ENCODE measurements at places on chromosomes 1 and 21. TPM values are rescaled to one million over a fixed set of nuclear protein-coding genes. Genes with fewer than 3 reads are reported as not detected.

Gene ADAMTS5
- total RNA-seq = 1.4 TPM

Gene FABP3
- total RNA-seq = 1.3 TPM

Gene ADORA3
- not detected for total RNA-seq

Gene SELP
- 0.13 TPM for total RNA-seq

Gene RHEX
- total RNA-seq = not detected

Gene HCRTR1
- 0.77 TPM for total RNA-seq

Gene USF1
- total RNA-seq = 83.2 TPM
